ENCODE measurements at places on chromosomes 7 and 10.

GRCh38 chr10:5970527-5970926, 6.8 kb downstream of the IL15RA start:
- DNase-seq = no peak

- DNase-seq = no peak
These were observed 1080.9 kb upstream of the C7orf33 start for GRCh38 chr7:147509541-147510200.

GRCh38 chr7:99666013-99666395, 13.8 kb downstream of the CYP3A5 start:
- DNase-seq = no peak

GRCh38 chr7:6382817-6383216, 64.9 kb downstream of the DAGLB start:
- DNase-seq = no peak

DNA sequence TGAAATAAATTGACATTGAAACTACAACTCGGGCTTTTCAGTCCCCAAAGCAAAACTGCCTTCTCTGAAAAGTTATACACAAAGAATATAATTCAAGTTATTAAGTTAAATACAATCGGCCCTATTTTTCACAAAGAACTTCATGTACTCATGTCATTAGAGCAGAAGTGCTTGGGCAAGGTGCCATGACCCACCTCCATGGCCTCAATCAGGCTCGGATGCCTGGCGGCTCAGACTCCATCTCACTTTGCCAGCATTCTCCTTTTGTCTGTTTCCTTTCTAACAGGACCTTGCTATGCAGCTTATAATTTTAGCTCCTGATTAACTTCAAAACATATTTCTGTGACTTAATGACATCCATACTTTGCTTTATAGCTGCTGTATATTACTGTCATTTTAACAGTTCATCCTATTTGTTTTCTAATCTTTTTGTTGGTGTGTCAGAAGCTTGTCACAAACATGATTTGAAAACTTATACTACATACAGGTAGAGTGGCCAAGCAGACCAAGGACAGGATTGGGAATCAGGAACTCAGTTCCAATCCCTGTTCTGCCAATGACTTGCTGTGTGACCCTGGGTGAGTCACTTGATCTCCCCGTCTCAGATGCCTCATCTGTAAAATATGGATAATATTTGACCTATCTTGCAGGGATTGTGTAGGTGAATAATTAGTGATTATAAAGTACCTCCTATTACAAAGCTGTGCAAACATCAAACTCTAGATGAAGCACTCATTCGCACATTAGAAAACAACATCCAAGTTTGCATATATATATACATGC, 60.8 kb upstream of the ITGA8 start:
- no peak for DNase-seq

DNA sequence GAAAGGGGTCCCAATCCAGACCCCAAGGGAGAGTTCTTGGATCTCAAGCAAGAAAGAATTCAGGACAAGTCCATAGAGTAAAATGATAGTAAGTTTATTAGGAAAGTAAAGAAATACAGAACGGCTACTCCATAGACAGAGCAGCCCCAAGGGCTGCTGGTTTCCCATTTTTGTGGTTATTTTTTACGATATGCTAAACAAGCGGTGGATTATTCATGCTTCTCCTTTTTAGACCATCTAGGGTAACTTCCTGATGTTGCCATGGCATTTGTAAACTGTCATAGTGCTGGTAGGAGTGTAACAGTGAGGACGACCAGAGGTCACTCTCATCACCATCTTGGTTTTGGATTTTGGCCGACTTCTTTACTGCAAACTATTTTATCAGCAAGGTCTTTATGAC, 1033.4 kb downstream of the SORCS3 start:
- DNase-seq = no peak

DNA sequence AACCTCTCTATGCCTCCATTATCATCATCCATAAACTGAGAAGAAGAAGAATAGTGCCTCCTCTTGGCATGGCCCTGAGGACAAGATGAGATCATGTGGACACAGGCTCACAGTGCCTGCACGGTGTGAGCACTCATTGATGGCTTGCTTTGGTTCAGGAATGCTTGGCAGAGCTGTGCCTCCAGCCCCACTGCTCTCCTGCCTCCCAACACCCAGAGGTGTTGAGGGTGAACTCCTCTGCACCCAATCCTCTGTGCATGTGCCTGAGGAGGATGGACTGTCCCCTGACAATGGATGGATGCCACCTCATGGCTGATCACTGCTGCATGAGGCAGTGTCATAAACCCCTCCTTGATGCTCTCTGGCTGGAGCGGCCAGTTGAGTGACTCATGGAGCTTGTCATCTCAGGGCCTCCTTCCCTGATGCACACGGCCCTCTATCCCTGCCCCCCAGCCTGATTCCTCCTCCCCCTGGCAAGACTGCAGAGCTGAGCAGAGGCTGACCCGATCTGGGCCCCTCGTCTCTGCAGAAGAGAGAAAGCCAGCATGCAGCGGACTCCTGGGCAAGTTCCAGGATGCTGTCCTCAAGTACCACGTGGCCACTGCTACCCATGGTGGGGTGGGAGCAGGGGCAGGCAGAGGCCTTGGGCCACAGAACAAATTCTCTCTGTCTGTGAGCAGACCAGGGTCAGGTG, 136.3 kb downstream of the KCNMA1 start:
- DNase-seq = no peak

GRCh38 chr7:23222439-23223030, 24.0 kb upstream of the GPNMB start:
- no peak for DNase-seq

DNA sequence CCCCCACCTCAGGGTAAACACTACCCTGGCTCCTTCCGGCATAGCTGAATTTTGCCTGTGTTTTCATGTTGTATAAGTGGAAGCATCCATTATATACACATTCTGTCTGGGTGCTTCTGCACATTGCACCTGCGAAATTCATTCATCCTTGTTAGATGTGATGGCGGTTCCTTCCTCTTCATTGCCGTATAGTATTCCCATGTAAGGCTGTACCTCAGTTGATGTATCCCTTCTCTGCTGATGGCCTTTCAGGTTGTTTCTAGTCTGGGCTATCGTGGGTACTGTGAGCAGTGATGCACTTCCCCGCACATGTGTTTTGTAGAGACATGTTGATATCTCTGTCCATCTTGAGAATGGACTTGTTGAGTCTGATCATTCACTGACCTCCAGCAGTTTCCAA, 28.9 kb downstream of the ELFN1 start:
- DNase-seq = no peak

DNA sequence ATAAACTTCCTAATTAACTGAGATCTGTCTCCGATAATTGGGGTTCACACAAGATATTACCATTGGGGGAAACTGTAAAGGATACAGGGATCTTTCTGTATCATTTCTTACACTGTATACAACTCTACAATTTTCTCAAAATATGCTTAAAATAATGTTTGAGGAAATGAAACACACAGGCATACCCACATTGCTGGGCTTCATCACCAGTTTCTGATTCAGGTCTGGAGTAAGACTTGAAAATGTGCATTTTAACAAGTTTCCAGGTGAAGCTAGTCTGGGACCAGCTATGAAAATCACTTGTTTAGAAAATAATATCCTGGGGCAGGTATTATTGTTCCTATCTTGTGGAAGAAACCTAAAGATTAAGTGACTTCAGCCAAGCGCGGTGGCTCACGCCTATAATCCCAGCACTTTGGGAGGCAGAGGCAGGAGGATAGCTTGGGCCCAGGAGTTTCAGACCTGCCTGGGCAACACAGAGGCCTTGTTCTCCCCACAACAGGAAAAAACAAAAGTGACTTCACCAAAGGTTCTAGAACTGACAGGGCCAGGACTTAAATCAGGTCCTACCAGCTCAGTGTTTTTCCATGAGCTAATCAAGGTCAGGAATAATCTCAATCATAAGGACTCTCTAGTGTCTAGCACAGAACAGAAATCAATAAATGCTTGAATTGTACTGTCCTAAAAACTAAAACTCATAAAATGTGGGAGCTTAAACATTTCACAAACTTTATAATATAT, 12.6 kb downstream of the TOMM7 start:
- no peak for DNase-seq

DNA sequence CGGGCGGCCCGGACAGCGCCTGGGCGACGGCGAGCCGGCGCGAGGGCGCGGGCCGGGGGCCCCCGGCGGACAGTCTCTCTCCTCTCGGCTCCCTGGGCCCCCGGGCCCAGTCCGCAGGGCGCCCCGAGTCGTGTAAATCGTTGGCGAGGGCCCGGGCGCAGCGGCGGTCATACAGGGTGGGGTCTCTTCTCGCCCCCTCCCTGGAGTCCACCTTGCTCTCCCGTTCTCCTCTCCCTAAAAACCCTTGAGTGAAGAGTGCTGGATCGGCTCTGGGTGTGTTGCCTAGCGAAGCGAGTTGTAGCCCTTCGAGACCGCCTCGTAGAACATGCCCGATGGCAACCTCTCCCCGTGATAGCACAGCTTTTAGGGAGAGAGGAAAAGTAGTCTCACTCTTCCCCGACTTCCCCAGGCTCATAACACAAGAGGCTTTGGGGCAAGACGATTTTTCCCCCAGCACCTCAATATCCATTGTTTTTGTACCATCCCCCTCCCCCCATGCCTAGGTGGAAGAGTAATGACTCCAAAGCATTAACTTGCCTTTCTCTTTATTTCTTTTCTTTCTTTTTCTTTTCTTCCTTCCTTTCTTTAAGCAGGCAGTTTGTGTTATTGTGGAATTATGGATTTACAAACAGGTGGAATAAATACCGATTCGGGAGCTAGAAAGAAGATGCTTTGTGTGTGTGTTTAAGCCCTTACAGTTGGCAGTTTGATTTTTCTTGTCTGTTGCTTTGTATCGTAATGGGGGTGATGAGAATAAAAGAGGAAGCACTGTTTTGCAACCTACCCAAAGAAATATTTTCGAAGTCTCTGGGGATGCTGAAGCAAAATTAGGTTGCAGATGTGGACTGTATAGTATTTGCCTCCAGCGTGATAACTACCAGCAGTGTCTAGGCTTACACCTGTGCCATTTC, 822 bp downstream of the SHOC2 start:
- peak; percentile 15 for DNase-seq

DNA sequence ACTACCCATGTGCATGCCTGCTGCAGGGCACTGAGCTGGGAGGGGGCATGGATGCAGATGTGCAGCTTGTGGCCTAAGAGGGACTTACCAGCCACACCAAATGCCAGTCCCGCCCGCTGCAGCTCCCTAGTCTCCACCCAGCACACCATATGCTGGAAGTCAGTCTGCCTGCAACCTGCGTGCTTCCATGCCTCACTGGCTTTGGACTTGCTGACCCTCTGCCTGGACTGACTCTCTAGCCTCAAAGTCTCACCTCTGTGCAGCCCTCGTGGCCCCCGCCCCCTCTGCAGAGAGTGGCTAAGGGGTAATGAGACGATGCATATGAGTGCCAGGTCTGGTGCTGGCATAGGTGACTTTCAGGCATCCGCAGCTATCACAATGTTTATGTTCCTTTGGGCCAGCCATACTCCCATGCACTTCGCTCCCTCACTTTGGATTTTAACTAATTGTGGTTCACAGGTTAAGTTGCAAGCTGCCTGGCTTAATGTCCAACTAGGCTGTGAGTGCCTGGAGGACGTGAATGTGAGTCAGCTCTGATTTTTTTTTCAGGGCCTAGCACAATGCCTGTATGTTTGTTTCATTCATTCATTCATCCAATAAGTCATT, 21.7 kb downstream of the TRIM8 start:
- DNase-seq = no peak

DNA sequence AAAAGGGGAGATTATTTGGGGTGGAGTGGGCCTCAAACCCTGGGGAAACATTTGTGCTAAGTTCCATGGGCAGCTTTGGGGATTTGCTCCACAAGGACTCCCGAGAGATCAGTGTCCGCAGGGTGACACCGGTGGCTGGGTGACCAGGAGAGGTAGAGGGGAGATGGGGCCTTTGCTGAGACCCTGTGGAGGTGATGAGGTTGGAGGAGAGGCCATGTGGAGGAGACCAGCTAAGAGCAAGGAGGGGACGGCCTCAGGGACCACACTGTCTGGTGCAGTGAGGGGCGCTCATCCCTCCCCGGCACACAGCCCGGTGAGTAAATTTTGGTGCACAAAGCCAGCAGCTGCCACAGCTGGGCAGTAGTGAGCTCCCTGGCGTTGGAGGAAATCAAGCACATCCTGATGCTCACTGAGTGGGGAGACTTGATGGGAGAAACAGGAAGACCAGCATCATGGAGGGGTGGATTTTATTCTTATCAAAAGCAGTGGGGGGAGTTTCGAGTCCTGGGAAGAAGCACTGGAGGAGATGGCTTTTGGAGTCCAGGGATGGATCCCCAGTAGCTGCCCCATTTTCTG, 20.2 kb upstream of the ELFN1 start:
- DNase-seq = no peak

DNA sequence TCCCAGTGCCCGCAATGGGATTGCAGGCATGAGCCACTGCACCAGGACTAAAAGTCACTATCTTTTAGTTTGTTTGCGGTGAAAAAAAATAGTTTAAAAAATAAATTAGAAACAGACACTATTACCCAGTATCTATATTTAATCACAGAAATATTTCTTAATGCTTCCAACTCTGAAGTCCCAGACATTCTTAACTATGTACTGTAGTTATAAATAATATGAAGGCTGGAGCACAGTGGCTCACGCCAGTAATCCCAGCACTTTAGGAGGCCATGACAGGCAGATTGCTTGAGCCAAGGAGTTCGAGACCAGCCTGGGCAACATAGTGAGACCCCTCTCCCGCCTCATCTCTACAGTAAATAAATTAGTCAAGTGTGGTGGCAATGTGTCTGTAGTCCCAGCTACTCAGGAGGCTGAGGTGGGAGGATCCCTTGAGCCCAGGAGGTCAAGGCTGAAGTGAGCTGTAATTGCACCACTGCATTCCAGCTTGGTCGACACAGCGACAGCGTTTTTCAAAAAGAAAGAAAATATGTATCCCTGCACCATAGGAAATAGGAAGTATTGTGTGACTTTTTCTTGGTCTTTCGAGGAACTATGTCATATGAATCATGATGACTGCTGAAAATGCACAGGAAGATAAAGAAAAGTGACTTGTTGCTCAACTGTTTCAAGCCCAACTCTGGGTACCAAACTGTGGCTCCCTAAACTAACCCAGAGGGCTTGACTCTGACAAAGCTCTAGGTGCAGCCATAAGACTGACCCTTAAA, 74.9 kb upstream of the STEAP1B start:
- DNase-seq = no peak

DNA sequence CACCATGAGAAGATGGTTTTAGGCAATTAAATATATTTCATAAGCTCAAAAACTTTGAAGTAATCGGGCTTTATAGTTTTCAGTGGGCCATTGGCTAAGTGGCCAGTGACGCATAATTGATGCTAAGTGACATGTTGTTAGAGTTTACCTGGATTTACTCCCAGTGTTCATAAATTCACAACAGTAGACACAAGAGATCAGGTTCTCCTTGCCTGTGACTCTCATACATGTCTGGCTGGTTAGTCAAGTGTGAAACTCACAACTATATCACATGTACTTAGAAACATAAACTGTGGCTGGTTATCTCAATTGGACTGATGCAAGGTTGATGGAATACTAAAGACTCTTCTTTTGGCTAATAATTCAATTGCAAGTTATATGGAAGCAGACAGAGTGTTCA, 26.2 kb downstream of the ASB15 start:
- DNase-seq = no peak

- DNase-seq = no peak
These were observed 17.6 kb downstream of the LMOD2 start for GRCh38 chr7:123673137-123673732.
